ENCODE measurements at places on chromosomes 1 and 21. TPM values are rescaled to one million over a fixed set of nuclear protein-coding genes. Genes with fewer than 3 reads are reported as not detected.

The KRTAP19-6 gene
- total RNA-seq, result not detected

The OR14A2 gene
- not detected for total RNA-seq

The KRTAP19-1 gene
- total RNA-seq, result not detected

The MLLT11 gene
- 1.6 TPM for total RNA-seq

The IFI6 gene
- total RNA-seq, result 30.4 TPM

The ANKRD35 gene
- 13.1 TPM for total RNA-seq

The FCRL1 gene
- 1.2 TPM for total RNA-seq

The LAD1 gene
- 35.6 TPM for total RNA-seq

The ABCD3 gene
- 44.0 TPM for total RNA-seq

The LCE2A gene
- total RNA-seq, result not detected

The LELP1 gene
- not detected for total RNA-seq

The OTUD7B gene
- total RNA-seq, result 26.8 TPM

The HHIPL2 gene
- not detected for total RNA-seq

The CIART gene
- total RNA-seq, result 0.92 TPM

The CFHR5 gene
- total RNA-seq, result not detected

The NTNG1 gene
- 4.5 TPM for total RNA-seq

The PDC gene
- not detected for total RNA-seq

The ACOT11 gene
- 18.2 TPM for total RNA-seq

The CENPS gene
- total RNA-seq, result 9.5 TPM

The BMP8B gene
- total RNA-seq, result 2.7 TPM

The MYOG gene
- 256 TPM for total RNA-seq

The ATP13A2 gene
- total RNA-seq, result 17.2 TPM

The S100A1 gene
- 13.4 TPM for total RNA-seq

The TCHHL1 gene
- total RNA-seq, result not detected

All from tongue (tissue), 3 donors.